Astrocyte of the cerebellum (primary cell): ENCODE measurements at places on chromosomes 16 and 17.

GRCh38 chr16:89170346-89171215 lies 967 bp upstream of the CDH15 start:
- no peak for DNase-seq

- peak; percentile 53 for DNase-seq
Measured at GRCh38 chr17:82866590-82867191, 26.9 kb upstream of the ZNF750 start.

DNA sequence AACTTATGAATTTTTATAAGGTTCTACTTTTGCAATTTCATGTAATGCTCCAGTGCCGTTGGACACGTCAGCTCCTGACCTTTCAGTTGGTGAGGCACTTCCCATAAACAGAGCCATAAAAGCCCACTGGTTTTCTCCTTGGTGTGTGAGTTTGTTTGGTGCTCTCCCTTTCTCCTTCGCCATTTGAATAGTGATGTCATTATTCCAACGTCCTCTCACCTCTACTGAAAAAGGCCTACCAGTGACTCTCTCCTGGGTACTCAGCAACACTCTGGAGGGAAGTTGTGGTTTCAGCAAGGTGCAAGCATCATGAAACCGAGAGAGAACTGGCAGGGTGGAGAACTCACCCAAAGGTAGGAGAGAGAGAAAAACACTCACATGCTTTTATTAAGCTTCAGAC lies 29.6 kb upstream of the HNF1B start:
- DNase-seq = no peak

GRCh38 chr17:38587947-38588787 lies 17.6 kb downstream of the SRCIN1 start:
- no peak for DNase-seq

DNA sequence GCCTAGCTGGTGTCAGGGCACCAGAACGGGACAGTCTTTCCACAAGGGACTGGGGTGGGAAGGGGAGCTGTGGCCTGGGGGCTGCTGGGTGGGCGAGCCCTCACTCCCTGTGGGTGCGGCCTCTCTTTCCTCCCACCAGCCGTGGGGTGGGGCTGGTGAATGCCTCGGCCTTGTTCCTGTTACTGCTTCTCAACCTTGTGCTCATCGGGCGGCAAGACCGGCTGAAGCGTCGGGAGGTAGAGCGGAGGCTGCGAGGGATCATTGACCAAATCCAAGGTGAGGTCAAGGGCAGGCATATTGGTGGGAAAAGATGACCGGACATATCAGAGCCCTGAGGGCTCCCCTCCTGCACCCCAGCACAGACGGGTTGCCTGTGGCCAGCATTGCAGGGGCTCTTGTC lies 29.2 kb downstream of the CASKIN2 start:
- DNase-seq = no peak

GRCh38 chr17:55584055-55584685 lies 72.9 kb upstream of the SMIM36 start:
- no peak for DNase-seq

GRCh38 chr16:13453938-13454553 lies 465.9 kb upstream of the ERCC4 start:
- DNase-seq = peak; percentile 29
